ENCODE measurements at places on chromosomes 6 and 20. TPM values are rescaled to one million over a fixed set of nuclear protein-coding genes. Genes with fewer than 3 reads are reported as not detected.

GRCh38 chr20:39893003-39893685 is 795.9 kb downstream of the MAFB start:
- no peak for DNase-seq

The HTR1E gene
- 0.34 TPM for total RNA-seq

GRCh38 chr6:165292657-165293056 is 16.7 kb downstream of the C6orf118 start:
- DNase-seq: no peak

The APCDD1L gene
- total RNA-seq: not detected

DNA sequence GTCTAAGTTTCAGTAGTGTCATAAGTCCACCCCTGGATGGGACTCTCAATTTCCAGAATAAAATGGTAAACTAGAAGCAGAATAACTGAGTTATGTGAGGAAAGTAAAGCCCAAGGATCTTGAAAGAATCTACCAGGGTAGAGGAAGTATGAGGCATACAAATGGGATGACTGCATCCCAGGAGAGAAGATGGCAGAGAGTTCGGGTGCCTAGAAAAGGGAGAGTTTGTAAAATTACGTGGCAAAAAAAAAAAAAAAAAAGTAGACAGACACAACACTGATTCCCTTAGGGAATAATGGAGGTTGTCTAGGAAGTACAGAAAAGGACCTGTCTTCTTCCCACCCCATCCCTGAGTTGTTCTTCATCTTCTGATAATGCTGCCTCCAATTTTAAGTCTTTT is 3.4 kb downstream of the GABBR1 start:
- no peak for DNase-seq

DNA sequence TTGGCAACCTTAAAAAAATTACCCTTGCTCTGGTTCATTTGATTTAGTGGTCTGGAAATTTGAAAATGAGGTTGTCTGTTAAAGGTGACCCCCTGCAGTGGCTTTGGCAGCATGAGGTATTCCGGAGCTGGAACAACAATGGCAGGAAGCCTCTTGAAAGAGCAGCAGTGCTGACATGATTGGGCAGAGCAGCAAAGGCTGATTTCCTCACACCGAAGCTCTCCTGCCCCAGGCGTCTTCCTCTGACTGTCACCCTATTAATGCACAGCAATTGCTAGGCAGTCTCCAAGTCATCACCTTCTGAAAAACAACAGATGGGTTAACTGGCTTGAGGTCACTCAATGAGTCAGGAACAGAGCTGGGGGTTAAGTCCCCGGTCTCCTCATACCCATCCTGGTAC is 241.8 kb upstream of the MMS22L start:
- peak; percentile 47 for DNase-seq

GRCh38 chr20:60715172-60715571 is 536.9 kb upstream of the CDH4 start:
- DNase-seq: no peak

DNA sequence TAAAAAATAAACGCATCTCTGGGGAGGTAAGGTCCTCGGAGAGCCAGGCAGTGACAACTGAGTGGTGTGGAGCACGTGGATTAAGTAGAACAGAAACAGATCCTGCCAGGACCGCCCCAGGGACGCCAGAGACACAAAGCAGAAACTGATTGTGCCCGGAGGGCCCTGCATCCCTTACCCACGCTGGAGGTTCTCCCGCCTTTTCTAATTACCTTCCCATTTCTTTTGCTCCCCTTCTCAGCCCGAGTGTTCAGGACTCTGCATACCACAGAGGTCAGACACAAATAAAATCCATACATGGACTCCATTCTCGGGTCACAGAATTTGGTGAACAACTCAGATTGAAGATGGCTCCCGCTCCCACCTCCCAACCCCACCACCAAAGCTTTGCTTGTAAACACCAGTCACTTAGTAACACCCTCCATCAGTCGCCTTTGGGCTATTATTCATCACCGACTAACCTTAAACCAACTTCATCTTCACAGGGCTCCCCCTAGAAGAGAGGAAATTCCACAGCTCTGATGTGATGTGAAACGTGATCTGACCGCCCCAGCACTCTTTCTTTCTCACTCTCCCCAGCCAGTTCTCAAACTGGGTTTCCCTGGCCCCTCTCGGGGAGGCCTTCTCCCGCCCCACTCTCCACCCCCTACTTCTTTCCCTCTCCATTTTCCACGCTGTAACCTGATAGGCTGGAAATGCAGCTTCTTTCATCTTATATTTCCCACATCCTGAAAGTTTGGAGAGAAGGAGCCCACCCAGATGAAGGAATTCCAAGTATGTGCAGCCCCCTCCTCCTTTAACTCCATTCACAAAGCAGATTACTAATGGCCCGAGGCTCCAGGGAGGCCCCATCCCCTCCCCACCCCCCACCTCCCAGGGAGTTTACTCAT is 32.5 kb upstream of the PIM1 start:
- DNase-seq: peak; percentile 36

- no peak for DNase-seq
Measured at GRCh38 chr20:53042521-53042920, 70.4 kb downstream of the TSHZ2 start.

DNA sequence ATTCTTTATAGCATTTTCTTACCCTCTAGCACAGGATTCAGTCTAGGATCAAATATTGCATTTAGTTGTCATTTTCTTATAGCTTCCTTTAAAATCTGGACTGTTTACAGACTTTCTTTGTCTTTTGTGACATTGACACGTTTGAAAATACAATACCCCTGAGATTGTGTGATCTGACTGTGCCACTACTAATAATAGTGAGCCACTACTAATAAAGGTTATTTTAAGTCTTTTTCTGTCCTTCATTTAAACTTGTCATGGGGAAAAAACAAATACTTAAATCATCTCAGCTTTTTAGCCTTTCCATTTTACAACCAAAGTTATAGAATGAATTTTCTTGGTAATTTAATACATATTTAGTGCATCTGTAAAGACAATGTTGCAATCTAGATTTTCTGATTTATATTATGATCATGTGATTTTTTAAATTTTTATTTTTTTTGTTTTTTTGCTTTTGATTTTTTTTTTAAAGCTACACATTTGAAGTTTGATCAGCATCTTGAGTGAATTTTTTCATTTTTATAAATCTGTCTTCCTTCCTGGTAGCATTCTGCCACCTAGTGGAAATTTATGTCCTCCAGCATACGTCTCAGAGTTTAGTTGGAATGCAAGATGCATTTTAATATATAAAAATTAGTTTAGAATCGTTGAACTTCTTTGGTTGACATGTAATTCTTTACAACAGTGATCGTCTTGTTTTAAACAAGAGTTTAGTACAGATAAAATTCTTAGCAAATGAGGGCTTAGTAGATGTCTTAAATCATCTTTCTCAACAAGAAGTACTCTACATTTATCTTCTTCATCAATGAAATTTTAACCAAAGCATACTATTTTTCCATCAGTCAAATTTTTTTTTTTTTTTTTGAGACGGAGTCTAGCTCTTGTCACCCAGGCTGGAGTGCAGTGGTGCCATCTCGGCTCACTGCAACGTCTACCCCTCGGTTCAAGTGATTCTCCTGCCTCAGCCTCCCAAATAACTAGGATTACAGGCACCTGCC is 119.4 kb downstream of the NCOA3 start:
- no peak for DNase-seq

DNA sequence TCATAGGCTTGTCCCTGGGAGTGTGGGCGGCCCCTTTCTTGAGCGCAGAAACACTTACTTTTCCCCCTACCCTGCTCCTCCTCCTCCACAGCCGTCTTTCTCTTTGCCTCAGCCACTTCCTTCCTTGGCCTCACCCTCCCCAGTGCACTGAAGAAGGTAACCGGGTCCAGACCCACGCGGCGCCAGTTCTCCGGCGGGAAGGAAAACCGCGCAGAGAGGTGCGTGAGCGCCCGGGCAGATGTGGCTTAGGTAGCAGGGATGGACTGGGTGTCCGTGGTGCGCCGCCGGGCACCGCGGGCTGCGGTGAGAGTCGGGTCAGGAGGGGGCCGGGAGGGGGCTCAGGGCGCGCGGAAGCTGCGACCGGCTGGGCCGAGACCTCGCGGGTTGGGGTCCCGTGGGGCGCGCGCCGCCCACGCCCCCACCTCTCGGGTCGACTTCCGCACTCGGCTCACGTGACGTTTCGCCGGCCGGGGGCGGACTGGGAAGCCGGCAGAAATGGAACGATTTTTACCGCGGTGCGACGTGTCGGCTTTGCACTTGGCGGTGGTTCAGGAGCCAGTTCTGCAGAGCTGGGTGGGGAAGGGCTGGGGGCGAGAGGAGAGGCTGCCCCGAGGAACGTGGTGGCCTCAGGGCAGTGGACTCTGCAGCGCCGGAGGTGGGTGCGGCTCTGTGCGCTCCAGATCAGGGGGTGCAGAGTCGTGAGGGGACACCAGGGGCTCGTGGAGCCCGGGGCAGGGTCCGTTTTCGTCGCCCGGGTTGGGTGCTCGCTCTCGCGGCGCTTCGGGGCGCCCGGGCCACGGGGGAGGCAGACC is at the start of gene ABRACL:
ABRACL (plus strand) TSS at position 88 of the 812 bp plus-strand sequence. CDS start 5,416 bp downstream, outside the sequence.
- peak; percentile 79 for DNase-seq

GRCh38 chr20:34302312-34302722 is 838 bp downstream of the AHCY start:
- DNase-seq: no peak

The CTAGE9 gene
- not detected for total RNA-seq

DNA sequence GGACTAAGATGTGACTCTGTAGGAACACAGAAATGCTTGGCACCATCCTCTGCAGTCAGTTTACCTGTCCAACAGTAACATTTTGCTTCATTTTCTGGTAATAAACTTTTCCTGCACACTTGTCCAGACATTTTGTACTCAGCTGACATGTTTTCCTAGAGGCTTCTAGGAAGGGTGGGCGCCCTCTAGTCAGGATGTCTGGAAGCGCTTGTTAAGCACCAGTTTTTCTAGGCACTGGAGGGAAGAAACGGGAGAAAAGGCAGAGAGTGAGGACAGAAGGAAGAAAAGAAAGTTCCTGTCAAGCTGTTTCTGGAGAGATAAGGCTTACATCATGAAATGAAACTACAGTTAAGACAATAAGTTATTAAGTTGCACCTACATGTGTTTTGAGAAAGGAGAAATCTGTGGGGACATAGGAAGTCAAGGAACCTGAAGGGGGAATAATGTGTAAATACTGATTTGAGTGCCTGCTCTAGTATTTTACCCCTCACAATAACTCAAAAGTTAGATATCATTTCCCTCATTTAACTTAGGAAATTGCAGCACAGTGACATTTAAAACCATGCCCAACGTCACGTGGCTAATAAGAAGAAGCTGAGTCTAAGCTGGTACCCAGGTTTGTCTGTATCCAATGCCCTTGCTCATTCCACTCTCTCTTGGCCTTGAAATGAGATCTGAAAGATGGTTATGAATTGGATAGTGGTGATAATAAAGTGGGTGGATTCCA is 42.7 kb upstream of the TNFRSF21 start:
- no peak for DNase-seq

The BFSP1 gene
- 0.69 TPM for total RNA-seq

DNA sequence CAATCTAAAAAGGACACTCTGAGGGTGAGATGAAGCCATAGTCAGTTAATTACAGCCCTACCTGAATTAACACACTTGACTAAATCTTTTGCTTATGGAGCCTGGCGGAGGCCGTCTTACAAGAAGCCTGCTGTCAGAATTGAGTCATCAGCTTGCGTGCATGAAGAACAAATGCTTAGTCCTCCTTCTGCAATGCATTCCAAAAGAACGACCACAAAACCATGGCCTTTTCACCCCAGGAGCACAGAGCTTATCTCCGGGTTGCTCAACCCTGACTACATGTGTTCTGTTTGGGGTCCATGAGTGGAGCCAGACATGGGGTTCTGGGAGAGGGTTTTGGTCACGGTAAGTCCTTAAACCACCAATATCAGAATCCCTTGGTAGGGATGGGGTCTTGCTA is 318.1 kb downstream of the CLIC5 start:
- DNase-seq: no peak

DNA sequence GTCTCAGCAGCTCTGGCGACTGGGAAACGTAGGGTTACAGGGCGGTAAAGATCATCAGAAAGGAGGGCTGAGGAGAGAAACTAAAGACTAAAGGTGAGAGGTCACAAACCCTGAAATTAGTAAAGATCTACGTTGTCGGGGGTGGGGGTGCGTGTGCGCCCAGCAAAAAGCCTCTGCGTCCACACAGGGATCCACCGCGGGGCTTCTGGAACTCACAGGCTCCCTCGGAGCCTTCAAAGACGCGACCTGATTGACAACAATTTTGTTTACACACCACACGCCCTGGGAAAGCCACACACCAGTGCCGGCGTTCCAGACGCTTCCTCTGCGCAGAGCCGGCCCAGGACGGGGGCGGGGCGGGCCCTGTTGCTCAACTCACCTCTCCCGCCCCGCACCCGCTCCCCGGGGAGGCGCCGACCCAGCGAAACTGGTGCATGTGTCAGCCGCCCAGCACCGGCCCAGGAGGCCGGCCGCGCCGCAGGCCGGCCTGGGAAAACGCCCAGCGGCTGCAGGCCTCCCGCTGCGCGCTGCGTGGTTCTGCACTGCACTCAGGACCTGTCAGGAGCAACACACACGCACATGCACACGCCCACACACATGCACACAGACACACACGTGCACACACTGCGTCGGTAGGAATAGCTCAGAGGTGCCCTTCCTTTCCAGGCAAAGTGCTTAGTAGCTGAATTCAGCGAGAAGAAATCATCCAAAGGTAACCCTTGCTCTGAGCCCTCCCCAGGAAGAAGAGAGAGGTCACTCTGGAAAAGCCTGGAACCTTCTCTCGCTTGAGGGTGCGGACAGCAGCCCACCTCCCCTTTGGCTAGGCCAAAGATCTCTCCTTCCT is 57.2 kb upstream of the ARID1B start:
- DNase-seq: peak; percentile 78

- no peak for DNase-seq
Measured at GRCh38 chr6:83696674-83697073, 12.2 kb downstream of the SNAP91 start.

The VPS52 gene
- total RNA-seq: 50.9 TPM

DNA sequence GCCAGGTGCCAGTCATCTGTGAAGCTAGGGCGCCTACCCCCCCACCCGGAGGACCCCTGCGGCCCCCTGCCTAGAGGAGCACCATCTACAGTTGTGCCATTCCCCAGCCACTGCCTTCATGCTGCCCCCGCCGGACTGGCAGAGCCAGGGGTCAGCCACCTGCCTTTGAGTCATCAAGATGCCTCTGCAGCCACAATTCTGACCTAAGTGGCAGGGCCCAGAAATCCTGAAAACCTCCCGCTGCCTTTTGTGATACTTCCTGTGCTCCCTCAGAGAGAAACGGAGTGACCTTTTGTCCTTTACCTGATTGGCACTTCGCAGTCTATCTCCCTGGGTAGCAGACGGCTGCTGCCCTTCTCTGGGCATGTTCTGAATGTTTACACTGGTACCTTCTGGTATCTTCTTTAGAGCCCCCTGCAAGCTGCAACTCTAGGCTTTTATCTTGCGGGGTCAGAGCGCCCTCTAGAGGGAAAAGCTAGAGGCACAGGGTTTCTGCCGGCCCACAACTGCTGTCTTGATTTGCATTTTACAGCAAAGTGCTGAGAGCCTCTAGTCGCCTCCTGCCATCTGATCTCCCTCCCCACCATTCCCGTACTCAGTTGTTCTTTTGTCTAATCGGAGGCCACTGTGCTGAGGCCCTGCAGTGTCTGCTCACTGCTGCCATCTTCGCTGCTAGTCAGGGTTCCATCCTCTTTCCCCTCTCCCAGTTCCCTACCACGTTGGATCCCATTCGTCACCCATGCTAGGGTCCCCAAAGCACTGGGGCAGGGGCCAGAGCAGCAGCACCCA is 26.9 kb downstream of the SPATA2 start:
- DNase-seq: peak; percentile 88

GRCh38 chr6:44475779-44476434 is 88.4 kb downstream of the CDC5L start:
- DNase-seq: peak; percentile 91

The TP53INP2 gene
- total RNA-seq: 178 TPM

All from glutamatergic neuron (in vitro differentiated cells).